AG09319 (cell line): ENCODE measurements at places on chromosomes 13 and 19.
A peak's percentile ranks its signal among the peaks of the same experiment; 100 is the strongest.

DNA sequence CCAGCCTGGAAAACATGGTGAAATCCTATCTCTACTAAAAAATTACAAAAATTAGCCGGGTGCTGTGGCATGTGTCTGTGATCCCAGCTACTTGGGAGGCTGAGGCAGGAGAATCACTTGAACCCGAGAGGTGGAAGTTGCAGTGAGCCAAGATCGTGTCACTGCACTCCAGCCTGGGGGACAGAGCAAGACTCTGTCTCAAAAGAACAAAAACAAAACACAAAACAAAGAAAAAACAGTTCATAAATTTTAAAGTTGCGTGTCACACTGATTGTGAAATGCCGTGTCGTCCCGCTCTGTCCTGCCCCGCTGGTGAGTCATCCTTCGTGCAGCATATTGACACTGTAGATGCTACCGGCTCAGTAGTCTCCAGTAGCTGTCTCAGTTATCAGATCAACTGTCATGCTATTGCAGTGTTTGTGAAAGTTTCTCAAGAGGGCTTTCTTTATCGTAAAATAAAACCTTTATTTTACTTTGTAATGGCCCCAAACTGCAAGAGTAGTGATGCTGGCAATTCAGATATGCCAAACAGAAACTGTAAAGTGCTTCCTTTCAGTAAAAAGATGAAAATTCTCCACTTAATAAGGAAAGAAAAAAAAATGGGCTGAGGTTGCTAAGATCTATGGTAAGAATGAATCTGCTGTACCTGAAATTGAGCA, 36.4 kb upstream of the IGFL1 start:
- no peak for DNase-seq

DNA sequence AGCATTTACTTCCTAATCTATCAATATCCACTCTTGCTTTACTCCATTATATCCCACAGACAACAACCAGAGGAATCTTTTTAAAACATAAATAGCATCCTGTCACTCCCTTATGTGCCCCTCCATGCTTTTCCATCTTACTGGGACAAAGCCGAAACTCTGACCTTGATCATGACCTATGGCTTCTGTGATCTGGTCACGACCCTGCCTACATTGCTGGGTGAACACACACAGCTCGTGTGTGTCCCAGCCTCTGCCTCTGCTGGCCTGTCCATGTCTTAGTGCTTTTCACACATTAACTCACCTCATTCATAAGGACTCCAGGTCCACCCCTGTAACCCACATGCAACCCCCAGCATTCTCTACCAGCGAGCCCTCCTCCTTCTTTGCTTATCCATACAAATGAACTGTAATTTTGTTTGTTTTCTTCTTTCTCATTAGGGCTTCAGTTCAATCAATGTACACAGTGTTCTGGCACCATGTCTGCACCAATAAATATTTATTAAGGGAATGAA, 95.9 kb upstream of the RAP2A start:
- DNase-seq = no peak

DNA sequence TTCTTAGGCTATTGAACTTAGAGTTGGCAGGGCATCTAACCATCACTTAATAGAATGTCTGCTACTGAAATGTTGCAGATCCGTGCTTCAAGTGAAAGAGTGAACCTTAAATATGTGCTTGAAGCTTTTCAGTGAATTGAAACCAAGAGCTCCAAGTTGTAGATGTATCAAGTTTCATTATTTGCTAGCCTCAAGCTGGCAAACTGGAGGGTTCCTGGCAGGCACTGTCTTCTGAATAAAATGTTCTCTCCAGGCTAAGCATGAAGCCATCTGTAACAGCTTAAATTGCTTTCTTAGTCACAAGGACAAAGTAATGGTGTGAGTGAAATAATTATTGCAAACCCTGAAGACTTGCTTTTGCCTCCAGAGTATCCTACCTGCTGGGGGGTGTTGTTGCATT, 415.0 kb upstream of the SPRY2 start:
- DNase-seq = no peak

DNA sequence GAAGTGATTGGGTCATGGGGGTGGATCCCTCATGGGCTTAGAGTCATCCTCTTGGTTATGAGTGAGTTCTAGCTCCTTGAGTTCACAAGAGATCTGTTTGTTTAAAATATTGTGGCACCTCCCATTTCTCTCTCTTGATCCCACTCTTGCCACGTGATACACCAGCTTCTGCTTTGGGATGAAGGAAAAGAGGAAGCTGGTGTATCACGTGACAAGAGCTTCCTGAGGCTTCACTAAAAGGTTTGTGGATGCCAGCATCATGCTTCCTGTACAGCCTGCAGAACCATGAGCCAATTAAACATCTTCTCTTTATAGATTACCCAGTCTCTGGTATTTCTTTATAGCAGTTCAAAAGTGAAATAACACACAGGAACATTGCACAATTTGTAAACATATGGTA, 352.5 kb upstream of the ATXN8OS start:
- DNase-seq = no peak

- DNase-seq = no peak
Observed at GRCh38 chr19:7916103-7916954, 1.7 kb downstream of the TGFBR3L start.

DNA sequence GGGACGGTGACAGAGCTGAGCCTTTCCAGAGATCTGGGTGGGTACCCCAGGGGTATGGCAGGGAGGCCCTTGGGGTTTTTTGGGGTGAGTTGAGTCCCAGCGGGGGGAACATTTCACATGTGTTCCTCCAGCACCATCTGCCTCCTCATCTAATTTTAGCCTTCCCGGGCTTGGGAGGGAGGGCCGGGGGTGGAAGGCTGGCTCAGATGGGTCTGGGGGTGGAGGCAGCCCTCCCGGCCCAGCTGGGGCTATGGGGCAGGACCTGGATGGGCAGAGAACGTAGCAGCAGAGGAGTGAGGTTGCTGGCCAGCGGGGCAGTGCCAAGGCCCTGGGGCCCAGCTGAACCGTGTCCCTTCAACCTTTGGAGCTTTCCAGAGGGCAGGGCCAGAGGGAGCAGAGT, 23.5 kb downstream of the ADGRL1 start:
- no peak for DNase-seq

- no peak for DNase-seq
Observed at GRCh38 chr19:14985133-14985532, 5.5 kb upstream of the SLC1A6 start.

GRCh38 chr13:76632401-76633044, 253.7 kb downstream of the KCTD12 start:
- no peak for DNase-seq

- no peak for DNase-seq
Observed at GRCh38 chr19:23771316-23771715, 12.6 kb upstream of the ZNF681 start.

- no peak for DNase-seq
Observed at GRCh38 chr19:4284974-4285373, 5.9 kb downstream of the SHD start.

DNA sequence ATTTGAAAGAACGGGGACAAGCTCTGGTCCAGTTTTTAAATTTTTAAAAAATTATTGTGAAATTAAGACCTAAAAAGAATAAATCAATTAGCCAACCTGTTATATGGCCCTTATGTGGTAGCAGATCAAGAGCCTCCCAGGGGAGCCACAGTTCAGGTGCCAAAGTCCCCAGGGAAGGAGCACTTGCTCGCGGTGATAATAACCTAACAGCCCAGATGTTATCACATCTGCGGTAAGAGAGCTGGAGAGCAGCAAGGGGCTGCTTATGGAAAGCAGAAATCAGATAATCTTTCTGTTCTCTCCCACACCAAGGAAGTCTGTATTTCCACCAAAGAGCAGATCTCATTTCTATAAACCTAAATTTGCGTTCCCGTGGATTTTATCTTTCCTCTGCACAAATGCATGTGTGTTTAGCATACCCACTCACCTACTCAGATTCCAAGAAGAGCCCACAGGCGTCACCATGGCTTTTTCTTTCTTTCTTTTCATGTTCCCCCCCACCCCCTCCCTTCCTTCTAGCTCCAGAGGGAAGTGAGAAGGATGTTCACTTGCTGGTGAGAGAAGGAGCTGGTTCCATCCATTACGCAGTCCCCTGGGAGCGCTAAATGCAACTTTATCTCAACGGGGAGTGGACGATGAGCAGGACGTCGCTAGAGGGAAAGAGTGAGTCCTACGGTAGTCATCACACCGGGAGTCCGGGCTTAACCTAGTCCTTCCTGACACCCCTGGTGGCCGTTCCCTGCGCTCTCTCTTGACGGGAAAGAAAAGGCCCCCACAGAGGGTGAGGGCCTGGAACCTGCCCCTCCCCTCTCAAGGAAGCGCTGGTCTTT, 1.6 kb upstream of the POU4F1 start:
- DNase-seq = no peak

DNA sequence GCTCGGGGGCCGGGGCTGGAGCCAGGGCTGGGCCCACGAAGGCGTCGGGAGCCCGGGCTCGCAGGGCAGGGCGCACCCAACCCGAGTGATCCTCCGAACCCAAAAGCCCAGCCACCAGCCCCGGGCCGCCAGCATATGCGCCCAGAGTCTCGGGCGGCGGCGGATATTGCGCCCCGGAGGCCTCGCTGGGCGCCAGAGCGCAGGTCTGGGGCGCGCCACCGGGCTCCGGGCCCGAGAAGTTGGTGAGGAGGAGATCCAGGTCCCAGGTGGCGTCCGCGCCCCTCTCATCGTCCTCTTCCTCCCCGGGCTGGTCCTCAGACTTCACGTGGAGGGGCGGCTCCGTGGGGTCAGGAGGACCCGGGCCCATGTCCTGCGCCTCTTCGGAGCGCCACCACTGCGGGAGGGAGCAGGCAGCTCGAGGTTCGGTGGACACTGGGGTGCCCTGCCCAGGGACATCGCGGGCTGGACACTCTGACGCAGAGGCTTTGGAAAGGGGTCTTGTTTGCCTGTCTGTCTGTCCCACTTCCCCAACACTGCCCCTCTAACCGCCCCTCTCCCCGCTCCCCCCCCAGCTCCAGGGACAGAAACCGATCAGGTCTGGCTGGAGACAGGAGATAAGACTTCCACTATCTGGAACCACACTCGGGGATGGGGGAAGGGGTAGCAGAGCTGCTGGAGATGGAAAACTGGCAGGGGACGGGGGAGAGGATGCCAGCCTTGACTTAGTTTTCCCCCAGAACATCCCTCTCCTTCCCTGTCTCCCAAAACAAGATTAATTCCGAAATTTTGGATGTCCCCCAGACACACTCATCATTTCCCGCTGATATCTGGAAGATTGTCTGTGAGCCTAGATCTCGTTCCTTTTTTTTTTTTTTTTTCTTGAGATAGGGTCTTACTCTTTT, 1.0 kb downstream of the KLF1 start:
- DNase-seq = no peak

GRCh38 chr13:36712770-36713169, 39.0 kb downstream of the SERTM1 start:
- DNase-seq = peak; percentile 23

GRCh38 chr13:47679401-47679800, 321.7 kb downstream of the SUCLA2 start:
- DNase-seq = no peak

GRCh38 chr13:93244918-93245280, 18.3 kb downstream of the GPC6 start:
- DNase-seq = no peak

- no peak for DNase-seq
Observed at GRCh38 chr13:111093634-111094033, 21.5 kb upstream of the ARHGEF7 start.

GRCh38 chr13:66273011-66273410, 957.1 kb downstream of the PCDH9 start:
- no peak for DNase-seq

- DNase-seq = no peak
Observed at GRCh38 chr13:97934590-97934989, 18.9 kb upstream of the IPO5 start.

GRCh38 chr19:1465191-1466016, 13.6 kb downstream of the C19orf25 start:
- DNase-seq = no peak

GRCh38 chr19:56827708-56828107, 12.8 kb downstream of the PEG3 start:
- no peak for DNase-seq
